CD4-positive, alpha-beta T cell (primary cell): ENCODE measurements at places on chromosomes 1 and 21.

DNA sequence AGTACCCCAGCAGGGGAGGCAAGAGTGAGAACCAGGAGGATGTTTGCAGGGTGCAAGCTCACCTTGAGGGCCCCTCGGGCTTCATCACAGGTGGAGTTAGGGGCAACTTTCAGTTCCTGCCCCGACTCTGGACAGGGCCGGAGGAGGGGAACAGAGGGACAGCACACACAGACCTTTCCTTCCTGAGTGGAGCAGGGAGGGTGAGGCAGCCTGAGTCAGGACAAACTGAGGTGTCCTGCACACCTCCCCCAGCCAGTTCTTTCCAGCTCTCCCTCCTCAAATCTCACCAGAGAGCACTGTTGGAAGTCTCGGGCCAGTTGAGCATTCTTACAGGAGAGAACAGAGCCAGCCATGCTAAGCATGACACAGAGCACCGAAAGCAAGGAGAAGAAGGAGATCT, 1.5 kb downstream of the ENTREP3 start:
- DNase-seq = no peak

- no peak for DNase-seq
These were observed 53.6 kb downstream of the SLC45A1 start for GRCh38 chr1:8371372-8371991.

- DNase-seq = no peak
These were observed 41.0 kb downstream of the TBX15 start for GRCh38 chr1:118947003-118947765.

DNA sequence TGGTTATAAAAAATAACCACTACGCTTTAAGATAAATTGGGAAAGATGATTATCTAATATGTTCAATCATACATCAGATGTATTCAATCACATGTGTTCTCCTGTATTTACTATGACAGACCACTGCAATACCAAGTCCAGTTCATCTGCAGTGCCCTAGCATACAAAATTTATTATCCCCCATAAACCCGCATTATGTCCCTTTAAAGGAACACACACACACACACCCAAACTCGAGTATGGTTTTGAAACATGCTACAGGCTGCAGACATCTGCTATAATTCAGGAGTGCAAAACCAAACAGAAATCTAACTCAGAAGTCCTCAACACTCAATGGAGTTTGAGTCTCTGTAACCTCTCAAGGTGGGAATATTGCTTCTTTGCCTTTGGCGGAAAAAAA, 14.9 kb downstream of the ODF2L start:
- DNase-seq = no peak

GRCh38 chr21:22516230-22516629, 1518.0 kb downstream of the NCAM2 start:
- no peak for DNase-seq

GRCh38 chr1:18529714-18530113, 49.0 kb downstream of the KLHDC7A start:
- DNase-seq = no peak

GRCh38 chr1:91124989-91125417, 103.2 kb upstream of the ZNF644 start:
- DNase-seq = peak; percentile 8

GRCh38 chr1:206788487-206789050, 16.3 kb upstream of the IL10 start:
- DNase-seq = no peak

GRCh38 chr1:38117444-38117887, 70.9 kb upstream of the POU3F1 start:
- DNase-seq = no peak

- no peak for DNase-seq
These were observed 7.3 kb upstream of the TMEM51 start for GRCh38 chr1:15146142-15146680.
